NCI-H2029 (cell line): ENCODE measurements at places on chromosomes 5 and 9.

- no peak for DNase-seq
Observed at GRCh38 chr5:143073766-143074165, 303.6 kb downstream of the ARHGAP26 start.

- no peak for DNase-seq
Observed at GRCh38 chr5:171714851-171715250, 70.8 kb upstream of the SMIM23 start.

DNA sequence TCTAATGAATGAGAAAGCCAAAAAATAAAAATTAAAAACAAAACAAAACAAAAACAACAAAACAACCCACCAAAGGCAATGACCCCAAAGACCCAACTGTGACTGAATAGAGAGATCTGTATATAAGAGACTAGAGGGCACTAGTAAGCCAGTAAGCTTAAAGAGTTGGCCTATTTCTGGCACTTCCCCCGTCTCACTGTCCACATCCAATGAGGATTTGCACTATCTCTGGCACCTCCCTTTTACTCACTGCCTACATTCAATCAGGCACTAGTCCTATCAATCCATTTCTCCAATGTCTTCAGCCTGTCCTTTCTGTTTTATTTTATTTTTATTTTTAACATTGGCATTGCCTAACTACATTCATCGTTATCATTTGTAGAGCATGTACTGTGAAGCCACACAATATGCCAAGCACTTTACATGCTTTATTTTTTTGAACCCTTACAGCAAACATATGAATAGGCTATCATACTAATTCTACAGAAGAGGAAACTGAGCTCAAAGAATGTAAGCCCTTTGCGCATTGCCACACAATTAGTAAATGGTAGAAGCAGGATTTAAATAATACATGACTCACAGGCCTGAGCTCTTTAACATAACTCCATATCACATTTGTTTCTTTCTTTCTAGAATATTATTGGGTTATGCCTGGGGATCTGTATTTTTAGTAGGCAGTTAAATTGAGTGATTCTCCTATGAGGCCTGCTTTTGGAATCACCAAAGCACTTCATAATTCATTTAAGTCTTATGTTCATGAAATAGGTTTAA is 70.0 kb downstream of the C6 start:
- no peak for DNase-seq

GRCh38 chr9:110320651-110321445 is 16.8 kb downstream of the TXNDC8 start:
- no peak for DNase-seq

GRCh38 chr9:9938432-9938831 is 674.4 kb downstream of the PTPRD start:
- DNase-seq: no peak

- no peak for DNase-seq
Observed at GRCh38 chr5:101720033-101720432, 576.1 kb downstream of the SLCO4C1 start.

GRCh38 chr9:16184964-16185646 is 632.3 kb downstream of the CCDC171 start:
- DNase-seq: no peak

- no peak for DNase-seq
Observed at GRCh38 chr5:173984218-173984617, 4.8 kb upstream of the C5orf47 start.

GRCh38 chr9:135905380-135906258 is 1.7 kb downstream of the CAMSAP1 start:
- no peak for DNase-seq

GRCh38 chr5:25419684-25420083 is 774.9 kb upstream of the CDH10 start:
- no peak for DNase-seq

DNA sequence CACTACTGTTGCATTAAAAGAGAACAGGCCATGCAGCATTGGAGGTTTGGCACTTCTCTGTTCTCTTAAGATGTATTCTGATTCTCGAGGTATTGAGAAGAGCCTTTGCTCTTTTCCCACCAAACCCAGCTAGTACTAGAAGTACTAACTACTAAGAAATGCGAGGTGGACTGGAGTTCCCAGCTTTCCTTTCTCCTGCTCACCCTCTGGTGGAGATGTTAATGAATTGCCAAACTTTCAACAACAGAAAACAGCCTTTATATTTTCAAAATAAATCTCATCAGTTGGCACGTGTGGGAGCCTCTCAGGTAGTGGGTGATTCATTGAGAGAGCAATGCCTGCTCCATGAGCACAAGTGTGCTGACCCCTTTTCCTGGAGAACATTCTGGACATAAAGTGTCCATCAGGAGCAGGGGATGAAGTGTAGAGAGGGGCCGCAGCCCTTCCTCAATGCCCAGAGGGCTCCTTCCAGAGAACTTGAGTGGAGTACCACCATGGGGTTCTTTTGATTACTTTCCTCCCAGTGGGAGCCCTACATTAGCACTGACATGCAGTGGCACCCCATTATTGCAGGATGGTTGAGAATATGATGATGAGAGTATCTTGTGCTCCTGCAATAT is 45.7 kb downstream of the TMEM174 start:
- no peak for DNase-seq

DNA sequence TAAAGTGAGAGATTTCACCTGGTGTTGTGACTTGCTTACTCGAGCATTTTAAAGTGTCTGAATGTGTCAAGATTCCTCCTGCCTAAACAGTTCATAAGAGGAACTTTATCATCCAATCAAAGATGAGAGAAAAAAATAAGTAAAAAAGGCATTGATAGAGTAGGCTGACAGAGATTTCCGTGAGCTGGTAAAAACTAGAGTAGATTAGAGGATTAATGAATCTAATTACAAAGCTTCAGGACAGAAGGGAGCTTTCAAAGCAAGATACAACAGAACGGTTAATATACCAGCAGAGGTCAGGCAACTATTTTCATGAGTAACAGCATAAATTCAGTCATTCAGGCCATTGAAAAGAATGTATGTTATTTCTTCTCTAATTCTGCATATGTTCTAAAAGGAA is 91.5 kb downstream of the ADAMTS6 start:
- no peak for DNase-seq
